ENCODE measurements at places on chromosomes 12 and 14. TPM values are rescaled to one million over a fixed set of nuclear protein-coding genes. Genes with fewer than 3 reads are reported as not detected.

IAPP gene
- total RNA-seq = not detected

SINHCAF gene
- 7.5 TPM for total RNA-seq

RD3L gene
- total RNA-seq = 26.4 TPM

LMNTD1 gene
- not detected for total RNA-seq

DEGS2 gene
- not detected for total RNA-seq

CLMN gene
- total RNA-seq = 9.0 TPM

MED6 gene
- total RNA-seq = 17.7 TPM

KRT72 gene
- not detected for total RNA-seq

PIWIL1 gene
- not detected for total RNA-seq

CIDEB gene
- 2.9 TPM for total RNA-seq
